ENCODE measurements at places on chromosomes 4 and X.

GRCh38 chrX:67545893-67546495 lies 2.2 kb downstream of the AR start:
- no peak for DNase-seq

DNA sequence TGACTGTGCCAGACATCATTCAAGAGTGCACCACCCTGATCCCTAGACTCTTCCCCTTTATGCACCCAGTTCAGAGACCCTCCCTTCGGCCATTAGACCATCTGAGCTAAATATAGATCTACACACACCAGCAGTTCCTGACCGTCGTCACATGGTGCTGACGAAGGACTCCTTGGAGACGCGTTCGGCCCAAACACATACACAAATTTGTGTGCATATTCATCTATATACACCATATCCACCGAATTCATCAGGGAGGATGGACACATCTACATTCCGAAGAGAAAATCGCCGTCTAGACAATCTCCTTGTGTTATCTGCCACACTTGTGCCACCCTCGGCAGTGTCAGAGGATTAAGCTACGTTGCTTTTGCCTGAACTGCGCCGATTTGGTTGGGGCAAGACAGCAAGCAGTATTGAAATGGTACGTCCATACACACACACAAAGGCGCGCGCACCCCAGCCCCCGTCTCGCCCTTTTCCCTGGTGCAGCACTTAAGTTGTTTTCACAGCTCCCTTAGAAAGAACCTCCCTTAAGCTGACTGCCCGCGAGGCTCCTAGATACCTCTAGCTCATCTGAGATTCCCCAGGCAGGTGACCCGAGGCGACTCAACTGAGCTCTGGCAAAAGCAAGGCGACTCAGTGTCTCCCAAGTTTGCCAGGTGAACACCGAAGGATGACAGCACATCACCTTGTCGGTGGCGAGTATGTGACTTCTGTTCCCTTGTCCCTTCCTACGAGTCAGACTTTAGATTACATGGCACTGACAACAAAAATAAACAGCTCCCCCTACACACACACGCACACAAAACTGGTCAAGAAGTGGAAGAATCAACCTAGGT lies 1.0 kb downstream of the RASGEF1B start:
- no peak for DNase-seq

DNA sequence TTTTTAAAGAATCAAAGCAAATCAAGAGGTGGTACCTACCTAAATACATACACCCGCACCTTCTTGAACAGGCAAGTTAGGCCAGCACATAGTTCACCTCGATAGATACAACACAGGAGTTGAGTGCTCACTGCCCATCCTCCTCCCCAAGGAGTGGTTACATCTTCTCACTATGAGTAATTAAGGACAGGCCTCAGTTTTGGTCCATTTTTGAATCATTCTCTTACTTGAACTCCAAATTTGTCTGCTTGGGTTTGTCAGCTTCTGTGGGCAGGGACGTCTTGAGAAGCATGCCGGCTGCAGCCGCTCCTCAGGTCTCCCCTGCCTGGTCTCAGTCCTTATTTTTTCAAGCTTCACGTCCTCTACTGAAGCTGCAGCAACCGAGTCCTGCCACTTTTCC lies 190.6 kb upstream of the RBPJ start:
- DNase-seq = no peak

GRCh38 chr4:144356941-144357381 lies 216.4 kb upstream of the GYPA start:
- no peak for DNase-seq

GRCh38 chrX:146055733-146056132 lies 238.1 kb downstream of the SLITRK2 start:
- DNase-seq = no peak

GRCh38 chr4:98484031-98484430 lies 174.4 kb downstream of the TSPAN5 start:
- no peak for DNase-seq

DNA sequence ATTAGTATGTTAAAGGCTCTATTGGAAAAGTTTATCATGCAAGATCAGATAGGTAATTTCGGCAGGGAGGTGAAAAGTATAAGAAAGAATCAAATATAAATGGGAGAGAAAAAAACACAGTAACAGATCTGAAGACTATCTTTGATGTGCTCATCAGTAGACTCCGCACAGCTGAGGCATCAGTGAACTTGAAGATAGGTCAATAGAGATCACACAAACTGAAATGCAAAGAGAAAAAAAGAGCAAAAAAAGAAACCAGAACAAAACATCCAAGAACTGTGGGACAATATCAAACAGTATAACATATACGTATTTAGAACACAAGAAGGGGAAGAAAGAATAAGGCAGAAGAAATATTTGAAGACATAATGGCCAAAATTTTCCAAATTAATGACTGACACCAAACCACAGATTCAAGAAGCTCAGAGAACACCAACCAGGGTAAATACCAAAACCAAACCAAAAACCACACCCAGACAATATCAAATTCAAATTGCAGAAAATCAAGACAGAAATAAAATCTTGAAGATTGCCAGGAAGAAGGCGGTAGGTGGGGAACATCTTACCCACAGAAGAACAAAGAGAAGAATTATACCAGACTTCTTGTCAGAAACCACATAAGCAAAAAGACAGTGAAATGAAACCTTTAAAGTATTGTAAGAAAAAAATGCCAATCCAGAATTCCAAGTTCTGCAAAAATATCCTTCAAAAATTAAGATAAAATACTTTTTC lies 29.1 kb downstream of the PFKFB1 start:
- DNase-seq = no peak

DNA sequence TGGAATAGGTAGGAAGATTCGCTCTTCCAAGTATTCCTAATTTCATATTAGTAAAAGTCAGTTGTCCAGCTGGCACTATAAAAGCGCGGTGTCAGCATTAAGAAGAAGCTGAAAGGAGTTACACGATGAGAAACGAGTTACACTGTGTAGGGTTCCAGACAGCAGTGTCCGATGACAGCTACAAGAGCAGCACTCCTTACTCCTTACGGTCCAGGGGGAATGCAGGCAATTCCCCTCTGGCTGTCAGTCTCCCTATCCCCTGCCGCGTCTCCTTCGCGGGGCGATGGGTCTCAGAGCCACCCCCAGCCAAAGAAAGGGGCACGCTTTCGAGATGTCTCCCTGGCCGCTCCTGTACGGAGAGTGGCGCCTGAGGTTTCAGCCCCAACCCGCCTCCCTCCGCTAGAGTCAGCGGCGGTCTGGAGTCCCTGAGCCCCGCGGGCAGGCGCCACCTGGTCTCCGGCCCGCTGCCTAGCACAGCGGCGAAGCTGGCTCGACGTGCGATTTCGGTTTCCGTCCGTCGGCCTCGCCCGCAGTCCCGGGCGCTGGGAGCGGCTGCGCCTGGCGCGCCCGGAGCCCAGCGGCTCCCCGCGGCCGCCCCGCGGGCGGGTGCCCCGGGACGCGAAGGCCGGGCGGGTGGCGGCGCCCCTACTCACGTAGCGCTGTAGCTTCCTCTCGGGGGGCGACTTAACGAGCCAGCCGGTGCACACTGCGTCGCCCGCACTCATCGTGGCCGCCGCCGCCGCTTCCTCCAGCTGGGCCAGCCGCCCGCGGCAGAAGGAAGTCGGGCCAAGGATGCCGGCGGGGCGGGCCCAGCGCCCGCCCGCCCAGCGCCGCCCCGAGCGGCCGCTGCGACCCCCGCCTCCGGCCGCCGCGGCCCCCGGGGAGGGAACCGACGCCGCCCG lies at the start of gene GAB3:
GAB3 (minus strand) TSS at position 777 of the 902 bp plus-strand sequence; CDS start at position 725, 52 bp downstream.
- peak; percentile 7 for DNase-seq

DNA sequence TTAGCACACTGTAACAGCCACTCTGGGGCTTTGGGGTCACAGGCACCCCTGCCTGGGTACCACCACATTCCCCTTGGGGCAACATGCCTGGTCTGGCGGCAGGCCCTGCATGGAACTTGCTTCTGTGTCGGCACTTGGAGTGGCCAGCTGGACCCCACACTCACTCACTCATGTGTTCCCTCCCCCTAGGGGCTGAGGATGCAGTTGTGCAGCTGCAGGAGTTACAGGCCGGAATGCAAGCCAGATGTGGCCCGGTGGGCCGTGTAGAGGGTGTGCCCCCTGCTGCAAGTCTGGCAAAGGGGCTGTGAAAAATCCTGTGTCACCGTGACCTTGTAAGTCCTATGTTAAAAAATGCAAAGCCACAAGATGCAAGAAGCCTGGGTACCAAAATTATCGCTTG lies 34.2 kb downstream of the ATXN3L start:
- no peak for DNase-seq

DNA sequence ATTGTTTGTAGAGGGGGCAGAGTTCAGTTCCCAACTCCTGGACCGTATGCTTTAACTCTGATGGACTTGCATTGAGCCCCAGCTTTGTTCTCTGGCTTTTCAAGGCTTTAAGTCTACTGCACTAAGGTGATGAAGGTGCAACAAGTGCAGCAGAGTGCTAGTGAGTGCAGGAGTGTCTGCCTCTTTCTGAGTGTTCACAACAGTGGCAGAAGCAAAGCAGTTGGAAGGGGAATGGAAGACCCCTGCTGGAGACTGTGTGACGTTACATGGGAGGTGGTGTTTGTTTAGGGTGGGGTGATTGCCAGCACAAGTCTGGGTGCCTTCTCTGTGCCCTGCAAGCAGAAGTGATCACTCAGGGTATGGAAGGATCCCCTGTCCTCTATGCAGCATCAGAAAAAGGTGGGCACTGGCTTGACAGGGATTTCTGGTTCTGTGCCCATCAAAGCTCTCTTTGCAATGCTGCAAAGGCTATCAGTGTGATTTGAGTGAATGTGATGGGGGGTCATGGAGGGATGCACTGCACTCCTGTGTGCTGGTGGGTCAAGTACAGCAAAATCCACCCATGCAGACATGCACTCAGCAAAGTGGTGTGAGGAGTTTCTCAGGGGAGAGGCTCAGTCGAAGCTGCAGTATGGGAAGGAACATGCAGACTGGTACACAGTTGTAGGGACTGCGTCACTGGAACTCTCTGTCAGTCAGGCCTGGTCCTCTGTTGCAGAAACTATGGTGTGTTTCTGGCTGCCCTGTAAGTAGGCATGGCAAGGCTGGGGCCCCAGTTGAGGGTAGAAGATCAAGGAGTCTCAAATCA lies 70.9 kb upstream of the UGT2B7 start:
- no peak for DNase-seq

GRCh38 chr4:152806501-152807125 lies 26.9 kb downstream of the ARFIP1 start:
- DNase-seq = no peak

- no peak for DNase-seq
These were observed 34.0 kb downstream of the BMP2K start for GRCh38 chr4:78809928-78810835.

DNA sequence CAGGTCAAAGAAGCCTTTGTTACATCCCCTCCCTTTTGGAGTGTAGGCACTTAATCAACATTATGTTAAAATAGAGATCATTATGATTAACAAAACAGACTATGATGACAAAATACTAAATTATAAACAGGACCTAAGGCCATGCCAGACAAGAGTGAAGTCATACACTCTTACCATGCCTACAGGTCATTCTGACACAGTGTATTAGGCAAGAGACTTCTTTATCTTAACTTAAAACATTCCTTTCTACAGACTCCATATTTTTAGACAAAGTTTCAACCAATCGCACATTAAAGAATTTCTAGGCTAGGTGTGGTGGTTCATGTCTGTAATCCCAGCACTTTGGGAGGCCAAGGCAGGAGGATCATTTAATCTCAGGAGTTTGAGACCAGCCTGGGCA lies 128.6 kb upstream of the SLC34A2 start:
- no peak for DNase-seq

GRCh38 chrX:13364230-13364857 lies 44.5 kb upstream of the ATXN3L start:
- no peak for DNase-seq

DNA sequence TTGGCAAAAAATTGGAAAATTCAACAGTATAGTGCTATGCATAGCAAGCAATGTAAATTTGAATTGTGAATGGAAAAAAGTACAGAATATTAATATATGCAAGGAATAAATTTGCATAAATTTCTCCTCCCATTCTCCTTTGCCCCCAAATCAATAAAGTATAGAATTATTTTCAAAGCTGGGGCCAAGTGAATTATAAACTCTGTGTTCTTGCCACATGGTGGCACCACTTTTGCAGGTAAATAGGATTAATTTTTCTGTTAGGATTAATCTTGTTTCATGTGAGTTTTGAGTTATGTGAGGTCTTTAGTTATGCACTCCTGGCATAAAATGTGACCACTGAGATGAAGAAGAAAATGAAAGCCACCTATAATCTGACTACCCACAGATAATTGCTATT lies 19.9 kb downstream of the COPS4 start:
- no peak for DNase-seq

GRCh38 chrX:20280938-20281337 lies 14.2 kb upstream of the RPS6KA3 start:
- no peak for DNase-seq

DNA sequence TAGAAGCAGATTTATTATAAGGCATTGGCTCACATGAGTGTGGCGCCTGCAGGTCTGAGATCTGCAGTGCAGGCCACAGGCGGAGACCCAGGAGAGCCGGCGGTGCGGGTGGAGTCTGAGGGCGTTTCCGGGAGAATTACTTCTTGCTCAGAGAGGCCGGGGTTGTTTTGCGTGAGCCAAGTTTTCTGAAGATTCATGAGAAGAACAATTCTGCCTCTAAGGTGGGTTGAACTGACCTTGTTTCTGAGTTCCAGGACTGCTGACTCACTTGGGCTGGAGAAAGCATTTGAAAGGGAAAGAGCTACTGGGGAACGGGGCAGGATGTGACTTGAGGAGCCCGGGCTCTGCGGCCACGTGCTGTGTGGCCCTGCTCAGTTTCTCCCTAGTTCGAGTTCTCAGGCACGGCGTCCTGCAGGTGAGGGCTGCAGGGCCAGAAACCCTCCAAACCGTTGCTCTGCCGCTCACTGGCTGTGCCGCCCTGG lies 36.7 kb upstream of the SORCS2 start:
- no peak for DNase-seq

- DNase-seq = no peak
These were observed 98.2 kb upstream of the PRKX start for GRCh38 chrX:3811331-3812311.

DNA sequence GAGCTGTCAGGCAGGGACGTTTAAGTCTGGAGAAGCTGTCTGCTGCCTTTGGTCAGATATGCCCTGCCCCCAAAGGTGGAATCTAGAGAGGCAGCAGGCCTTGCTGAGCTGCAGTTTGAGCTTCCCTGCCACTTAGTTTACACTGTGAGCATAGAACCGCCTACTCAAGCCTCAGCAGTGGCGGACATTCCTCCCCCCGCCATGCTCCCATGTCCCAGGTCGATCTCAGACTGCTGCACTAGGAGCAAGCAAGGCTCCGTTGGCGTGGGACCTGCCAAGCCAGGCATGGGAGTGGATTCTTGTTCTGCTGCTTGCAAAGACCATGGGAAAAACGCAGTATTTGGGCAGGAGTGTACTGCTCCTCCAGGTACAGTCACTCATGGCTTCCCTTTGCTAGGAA lies 24.3 kb downstream of the PLK4 start:
- no peak for DNase-seq

All from SW 1271 (cell line).